ENCODE measurements at places on chromosomes 1 and 21.

- no peak for DNase-seq
Observed at GRCh38 chr1:81937791-81938450, 137.2 kb downstream of the ADGRL2 start.

GRCh38 chr1:98221923-98222322 is 301.1 kb upstream of the DPYD start:
- peak; percentile 58 for DNase-seq

GRCh38 chr1:36123356-36123755 is 1.7 kb downstream of the COL8A2 start:
- DNase-seq, result no peak

DNA sequence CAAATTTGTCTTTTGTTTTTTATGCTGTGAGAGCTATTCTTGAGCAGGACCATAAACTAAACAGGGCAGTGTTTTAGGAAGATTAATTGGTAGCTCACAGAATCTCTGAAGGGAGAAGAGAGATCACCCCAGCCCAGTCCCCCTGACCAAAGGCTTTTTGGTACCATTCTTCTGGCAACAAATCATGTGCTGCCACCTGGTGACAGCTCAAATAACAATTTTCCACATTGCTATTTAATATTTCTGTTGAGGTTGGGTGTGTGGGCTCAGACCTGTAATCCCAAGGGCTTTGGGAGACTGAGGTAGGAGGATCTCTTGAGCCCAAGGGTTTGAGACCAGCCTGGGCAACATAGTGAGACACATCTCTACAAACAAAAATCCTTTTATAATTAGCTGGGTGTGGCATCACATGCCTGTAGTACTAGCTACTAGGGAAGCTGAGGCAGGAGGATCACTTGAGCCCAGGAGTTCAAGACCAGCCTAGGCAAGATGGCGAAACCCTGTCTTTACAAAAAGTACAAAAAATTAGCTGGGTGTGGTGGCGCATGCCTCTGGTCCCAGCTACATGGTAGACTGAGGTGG is 2.2 kb upstream of the TESK2 start:
- peak; percentile 67 for DNase-seq

- no peak for DNase-seq
Observed at GRCh38 chr1:147895123-147895522, 7.5 kb upstream of the GJA8 start.

Data from astrocyte of the hippocampus (primary cell).